ENCODE measurements at places on chromosomes 12 and 14.
A peak's percentile ranks its signal among the peaks of the same experiment; 100 is the strongest.

DNA sequence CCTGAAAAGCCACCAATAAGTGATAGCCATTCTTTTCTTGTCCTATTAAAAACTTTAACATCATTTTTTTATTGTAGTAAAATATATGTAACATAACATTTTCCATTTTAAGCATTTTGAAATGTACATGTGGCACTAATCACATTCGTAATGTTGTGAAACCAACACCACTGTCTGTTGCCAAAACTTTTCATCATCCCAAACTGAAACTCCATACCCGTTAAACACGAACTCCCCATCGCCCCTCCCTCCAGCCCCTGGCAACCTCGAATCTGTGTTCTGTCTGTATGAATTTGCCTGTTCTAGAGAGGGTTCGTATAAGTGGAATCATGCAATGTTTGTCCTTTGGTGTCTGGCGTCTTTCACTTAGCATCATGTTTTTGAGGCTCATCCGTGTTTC is 75.9 kb downstream of the CCDC92 start:
- no peak for DNase-seq
- H3K4me3 ChIP-seq = no peak overlapping the region
- no peaks in the 10 kb centered on the region for H3K36me3 ChIP-seq
- H3K27me3 ChIP-seq = peaks cover 2% of the 10 kb centered on the region
- H3K27ac ChIP-seq = no peak overlapping the region
- H3K4me1 ChIP-seq = no peaks in the 10 kb centered on the region

- H3K27ac ChIP-seq = peak overlapping the region; percentile 8
- DNase-seq = peak; percentile 40
- no peak overlapping the region for H3K4me3 ChIP-seq
- no peaks in the 10 kb centered on the region for H3K36me3 ChIP-seq
- peaks cover 9% of the 10 kb centered on the region for H3K4me1 ChIP-seq
- H3K27me3 ChIP-seq = no peaks in the 10 kb centered on the region
Measured at GRCh38 chr14:35897616-35898111, 71.5 kb downstream of the BRMS1L start.

DNA sequence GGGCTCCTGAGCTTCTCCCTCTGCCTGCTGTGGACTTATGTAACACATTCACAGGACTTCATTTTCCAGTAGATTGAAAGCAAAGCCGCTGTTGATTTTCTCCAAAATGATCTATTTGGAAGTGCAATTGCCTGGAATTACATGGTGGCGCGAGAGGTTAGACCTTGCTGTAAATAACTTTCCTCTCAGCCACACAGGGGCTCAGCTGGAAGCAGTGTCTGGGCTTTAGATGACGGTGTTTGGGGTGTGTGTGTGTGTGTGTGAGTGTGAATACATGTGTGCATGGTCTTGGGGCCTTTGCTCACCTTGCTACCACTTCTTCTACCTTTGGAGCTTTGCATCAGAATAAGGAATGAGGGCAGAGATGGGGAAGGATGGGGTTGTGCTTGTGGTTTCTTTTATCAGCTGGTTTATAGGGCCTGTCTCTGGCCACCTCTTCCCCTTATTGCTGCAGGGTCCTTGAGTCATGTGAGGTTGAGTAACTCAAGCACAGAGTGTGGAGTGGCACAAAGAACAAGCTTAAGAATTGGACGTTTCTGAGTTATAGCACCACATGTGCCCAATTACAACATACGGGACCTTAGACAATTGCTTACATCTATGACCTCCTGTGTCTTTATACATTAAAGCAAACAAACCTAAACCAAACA is 280.6 kb downstream of the NRXN3 start:
- H3K4me3 ChIP-seq = no peak overlapping the region
- no peaks in the 10 kb centered on the region for H3K36me3 ChIP-seq
- H3K27me3 ChIP-seq = no peaks in the 10 kb centered on the region
- no peaks in the 10 kb centered on the region for H3K4me1 ChIP-seq
- H3K27ac ChIP-seq = no peak overlapping the region
- no peak for DNase-seq

- no peak overlapping the region for H3K27ac ChIP-seq
- no peak for DNase-seq
- H3K36me3 ChIP-seq = peaks cover 4% of the 10 kb centered on the region
- no peaks in the 10 kb centered on the region for H3K4me1 ChIP-seq
- H3K4me3 ChIP-seq = peak overlapping the region; percentile 11
- no peaks in the 10 kb centered on the region for H3K27me3 ChIP-seq
Measured at GRCh38 chr14:92649934-92650545, 98.4 kb downstream of the LGMN start.

DNA sequence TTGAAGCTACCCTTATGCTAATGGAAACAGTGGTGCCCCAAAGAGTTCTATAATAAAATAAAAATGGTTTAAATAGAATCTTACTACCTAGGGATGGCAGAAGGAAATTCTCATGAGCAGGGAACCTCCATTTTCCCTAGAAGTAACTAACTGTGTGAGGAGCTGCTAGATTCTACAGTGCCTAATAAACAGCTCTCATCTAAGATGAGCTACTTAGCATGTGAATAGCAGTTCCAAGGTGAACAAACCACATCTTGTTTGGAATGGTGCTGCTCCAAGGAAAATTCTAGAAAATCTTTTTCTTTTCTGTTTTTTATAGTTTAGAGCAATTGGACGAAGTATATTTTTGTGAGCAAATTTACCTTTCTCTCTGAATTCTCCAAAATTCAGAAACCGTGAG is 1015.3 kb upstream of the NOVA1 start:
- no peaks in the 10 kb centered on the region for H3K27me3 ChIP-seq
- H3K27ac ChIP-seq = no peak overlapping the region
- no peaks in the 10 kb centered on the region for H3K36me3 ChIP-seq
- H3K4me3 ChIP-seq = no peak overlapping the region
